Esophagus squamous epithelium (tissue), 5 donors: ENCODE measurements at places on chromosomes 1 and 21.

- DNase-seq, result no peak
Measured at GRCh38 chr1:29907596-29907995, 671.3 kb downstream of the PTPRU start.

DNA sequence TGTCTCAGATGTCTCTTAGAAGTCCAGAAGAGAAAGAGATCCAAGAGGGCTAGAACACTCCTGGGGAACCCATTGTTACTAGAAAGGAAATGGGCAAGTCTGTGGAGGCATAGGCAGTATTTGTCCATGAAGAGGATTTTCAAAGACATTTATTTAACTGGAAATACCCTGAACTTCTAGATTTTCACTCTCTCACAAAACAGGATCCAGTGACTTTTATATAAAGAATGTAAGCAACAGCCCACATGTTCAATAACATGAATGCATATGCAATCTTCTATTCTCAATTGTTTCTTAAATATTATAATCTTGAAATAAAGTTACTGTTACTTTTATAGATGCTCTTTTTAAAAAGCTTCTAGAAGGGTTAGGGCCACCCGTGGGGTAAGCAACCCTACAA is 53.4 kb downstream of the TBX15 start:
- no peak for DNase-seq

- no peak for DNase-seq
Measured at GRCh38 chr1:208089149-208089548, 155.0 kb downstream of the PLXNA2 start.

GRCh38 chr1:58782178-58783089 is 1.4 kb downstream of the JUN start:
- peak; percentile 31 for DNase-seq

- DNase-seq, result no peak
Measured at GRCh38 chr1:51346086-51346942, 16.0 kb upstream of the TTC39A start.

GRCh38 chr21:25127007-25127406 is 480.3 kb downstream of the MRPL39 start:
- no peak for DNase-seq

- no peak for DNase-seq
Measured at GRCh38 chr1:202162418-202163280, 2.2 kb upstream of the PTPN7 start.

- no peak for DNase-seq
Measured at GRCh38 chr1:155002464-155003226, at the start of gene ZBTB7B. Gene ZBTB7B (plus strand): TSS chr1:155002802. CDS start chr1:155014661, 11,859 bp downstream.

GRCh38 chr1:64505944-64506655 is 36.2 kb downstream of the CACHD1 start:
- DNase-seq, result no peak

- no peak for DNase-seq
Measured at GRCh38 chr1:180094705-180095295, 59.9 kb upstream of the QSOX1 start.

DNA sequence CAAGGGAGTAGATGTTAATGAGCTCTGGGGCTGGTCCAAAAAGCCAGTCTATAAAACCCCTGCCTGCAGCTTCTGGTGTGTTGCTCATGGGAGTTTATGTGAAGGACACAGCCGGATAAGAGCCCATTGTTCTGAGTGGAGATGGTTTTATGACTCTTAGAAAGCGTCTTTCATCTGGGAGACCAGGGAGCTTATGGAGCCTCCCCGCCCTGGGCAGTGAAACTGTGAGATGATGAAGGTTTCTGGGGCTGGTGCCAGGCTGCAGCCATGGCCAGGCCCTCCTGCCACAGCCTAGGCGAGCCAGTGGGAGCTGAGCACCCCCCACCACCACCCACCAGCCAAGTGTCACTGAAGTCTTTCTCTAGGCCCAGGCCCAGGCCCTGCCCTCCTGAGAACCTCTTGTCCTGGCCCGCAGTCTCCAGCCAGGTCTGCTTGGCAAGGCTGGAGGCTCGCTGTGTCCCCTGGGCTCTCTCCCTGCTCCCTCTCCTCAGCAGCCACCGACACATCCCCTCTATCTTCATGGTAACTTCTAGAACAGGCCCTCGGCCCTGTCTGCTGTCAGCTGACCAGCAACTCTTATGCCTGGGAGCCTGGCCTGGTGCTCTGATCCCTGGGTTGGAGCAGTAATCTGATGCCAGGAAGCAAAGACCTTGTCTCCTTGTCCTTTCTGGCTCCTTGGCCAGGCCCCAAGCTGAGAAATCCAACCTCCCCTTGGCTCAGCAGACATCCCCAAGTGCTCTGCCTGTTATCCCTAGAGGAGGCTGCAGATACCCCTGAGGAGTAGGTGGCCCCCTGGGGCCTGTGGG is 7.6 kb upstream of the ARHGEF10L start:
- DNase-seq, result no peak

DNA sequence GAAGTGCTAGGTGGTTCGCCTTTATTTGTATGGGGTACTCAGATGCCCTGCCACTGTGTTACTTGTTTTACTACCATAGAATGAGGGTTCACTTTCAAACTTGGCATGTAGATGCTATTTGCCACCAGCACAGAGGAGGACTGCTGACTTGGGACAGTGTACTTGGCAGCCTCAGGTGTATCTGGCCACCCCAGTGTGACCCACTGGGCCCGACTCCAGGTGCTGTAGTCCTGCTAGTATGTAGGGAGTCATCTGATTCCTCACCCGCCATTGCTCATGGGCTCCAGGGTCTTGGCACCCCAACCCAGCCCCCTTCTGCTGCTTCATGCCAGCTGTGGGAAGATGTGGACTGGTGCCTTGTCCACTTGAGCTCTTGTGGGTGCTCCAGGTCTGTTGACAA is 40.0 kb downstream of the ZNF678 start:
- DNase-seq, result no peak
